ENCODE measurements at places on chromosomes 5 and 9.

- DNase-seq: peak; percentile 38
These were observed 66.4 kb upstream of the PPP2R2B start for GRCh38 chr5:146944764-146945616.

GRCh38 chr9:86534572-86535258, 180.5 kb upstream of the TUT7 start:
- DNase-seq: no peak

DNA sequence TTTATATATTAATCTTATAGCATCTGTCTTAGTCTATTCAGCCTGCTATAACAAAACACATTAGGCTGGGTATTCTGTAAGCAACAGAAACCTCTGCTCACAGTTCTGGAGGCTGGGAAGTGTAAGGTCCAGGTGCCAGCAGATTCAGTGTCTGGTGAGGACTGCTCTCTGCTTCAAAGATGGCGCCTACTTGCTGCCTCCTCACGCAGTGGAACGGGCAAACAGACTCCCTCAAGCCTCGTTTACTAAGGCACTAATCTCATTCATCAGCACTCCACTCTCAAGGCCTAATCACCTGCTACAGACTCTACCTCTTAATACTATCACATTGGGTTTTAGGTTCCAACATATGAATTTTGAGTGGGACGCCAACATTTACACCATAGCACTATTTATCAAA, 5.2 kb upstream of the TBC1D2 start:
- DNase-seq: no peak

DNA sequence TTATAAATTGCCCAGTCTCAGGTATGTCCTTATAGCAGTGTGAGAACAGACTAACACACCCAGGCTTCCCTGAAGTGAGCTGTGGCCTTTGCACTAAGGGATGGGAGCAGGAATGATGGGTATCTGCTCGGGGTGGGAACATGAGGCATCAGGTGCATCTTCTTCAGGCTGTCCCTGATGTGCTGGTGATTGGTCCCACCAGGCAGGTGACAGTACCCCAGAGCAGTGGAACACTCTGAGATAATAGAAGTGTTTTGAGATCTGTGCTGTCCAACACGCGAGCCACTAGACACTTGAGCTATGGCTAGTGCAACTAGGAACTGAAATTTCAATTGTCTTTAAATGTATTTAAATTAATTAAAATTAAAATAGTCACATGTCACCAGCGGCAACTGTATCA, 12.8 kb upstream of the MED10 start:
- no peak for DNase-seq

GRCh38 chr9:102841376-102841775, 153.8 kb upstream of the CYLC2 start:
- DNase-seq: no peak

GRCh38 chr5:9519537-9519936, 26.3 kb downstream of the SEMA5A start:
- no peak for DNase-seq

DNA sequence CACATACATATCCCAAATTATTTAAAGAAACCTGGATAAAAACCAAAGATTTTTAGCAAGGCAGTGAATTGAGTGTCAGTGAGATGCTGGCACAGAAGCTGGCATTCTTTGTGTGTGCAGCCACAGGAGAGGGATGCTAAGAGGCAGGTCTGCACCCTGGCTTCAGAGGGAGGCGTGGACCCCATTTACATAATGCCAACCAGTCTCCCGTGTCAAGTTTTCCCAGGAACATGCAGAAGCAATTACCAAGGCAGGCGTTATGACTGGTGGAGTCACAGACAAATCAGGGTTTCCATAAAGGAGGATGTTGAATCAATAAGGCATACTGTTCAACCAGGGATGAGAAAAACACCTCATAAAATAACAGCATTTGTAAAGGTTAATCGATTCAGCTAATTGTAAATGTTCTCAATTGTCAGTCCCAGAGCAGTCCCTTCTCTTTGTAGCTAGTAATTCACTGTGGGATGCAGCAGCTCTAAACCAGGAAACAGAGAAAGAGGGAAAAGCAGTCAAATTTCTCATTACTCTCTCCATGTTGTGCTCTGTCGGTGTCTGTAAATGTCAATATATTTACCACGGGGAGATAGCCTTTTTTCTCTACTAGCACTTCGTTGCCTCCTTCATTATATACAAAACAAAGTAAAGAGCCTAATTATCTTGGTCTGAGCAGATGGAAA, 452.4 kb upstream of the GRAMD2B start:
- DNase-seq: no peak

DNA sequence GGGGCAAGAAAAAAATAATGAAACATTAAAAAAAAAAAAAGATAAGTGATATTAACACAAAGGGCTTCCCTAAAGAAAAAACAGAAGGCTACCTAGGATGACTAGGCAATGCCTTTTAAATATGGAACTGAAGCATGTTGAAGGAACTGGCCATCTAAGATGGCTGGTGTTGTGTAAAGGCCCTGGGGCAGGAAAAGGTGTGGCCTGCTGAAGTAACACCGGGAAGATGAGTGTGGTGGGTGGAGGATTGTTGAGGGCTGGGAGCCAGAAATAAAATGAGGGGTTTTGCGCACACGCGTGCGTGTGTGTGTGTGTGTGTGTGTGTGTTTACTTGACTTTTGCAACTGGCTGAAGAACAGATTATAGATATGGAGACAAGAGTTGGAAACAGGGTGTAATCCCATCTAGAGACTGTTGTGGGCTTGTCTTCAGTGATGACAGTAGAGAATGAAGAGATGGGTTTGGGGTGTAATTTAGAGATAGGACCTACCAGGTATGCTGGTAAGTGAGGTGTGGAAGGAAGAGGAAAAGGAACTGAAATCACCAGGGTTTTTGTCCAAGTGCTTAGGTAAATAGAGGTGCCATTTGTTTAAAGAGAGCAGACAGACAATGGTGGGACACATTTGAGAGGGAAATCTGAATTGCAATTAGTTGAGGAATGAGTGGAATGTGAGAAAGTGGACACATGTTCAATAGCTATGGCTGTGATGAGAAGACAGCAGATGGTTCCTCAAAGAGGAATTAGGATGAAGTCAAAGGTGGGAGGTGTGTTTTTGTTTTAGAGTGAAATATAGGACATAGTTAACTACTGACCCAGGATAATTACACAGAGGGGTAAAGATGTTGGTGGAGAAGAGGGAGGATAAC, 33.9 kb downstream of the RAD23B start:
- DNase-seq: no peak

GRCh38 chr9:4077499-4078102, 222.3 kb downstream of the GLIS3 start:
- DNase-seq: peak; percentile 89

DNA sequence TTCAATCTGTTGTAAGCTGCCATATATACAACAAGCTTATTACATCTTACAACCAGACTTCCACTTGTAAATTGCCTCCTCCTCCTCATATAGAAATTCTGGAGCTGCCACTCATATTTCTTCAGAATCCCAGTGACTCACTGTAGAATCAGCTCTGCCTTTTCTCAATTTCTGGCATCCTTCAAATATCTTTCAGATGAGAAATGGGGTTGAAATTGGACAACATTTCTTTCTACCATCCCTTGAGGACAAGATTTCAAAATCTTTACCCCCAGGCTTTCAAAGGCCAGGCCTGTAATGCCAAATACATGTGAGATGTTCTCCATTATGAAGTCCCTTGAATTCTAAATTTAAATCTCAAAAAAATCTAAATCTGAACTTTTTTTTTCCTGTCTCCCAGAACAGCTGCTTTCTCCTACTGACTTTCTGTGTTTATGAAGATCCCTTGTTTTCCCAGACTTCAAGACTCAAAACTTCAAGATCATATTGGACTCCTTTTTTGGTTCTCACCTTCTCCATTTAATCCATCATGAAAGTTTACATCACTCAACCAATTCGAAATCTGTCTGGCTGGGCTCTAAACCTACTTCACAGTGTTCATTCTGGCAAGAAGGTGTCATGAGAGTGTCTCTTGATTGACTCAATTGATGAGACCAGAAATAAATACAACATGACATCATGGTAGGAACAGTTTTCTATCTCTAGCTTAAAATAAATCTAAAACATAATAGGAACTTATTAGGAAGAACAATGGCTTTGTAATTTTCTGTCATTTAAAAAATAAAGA, 109.8 kb downstream of the HMHB1 start:
- DNase-seq: no peak

DNA sequence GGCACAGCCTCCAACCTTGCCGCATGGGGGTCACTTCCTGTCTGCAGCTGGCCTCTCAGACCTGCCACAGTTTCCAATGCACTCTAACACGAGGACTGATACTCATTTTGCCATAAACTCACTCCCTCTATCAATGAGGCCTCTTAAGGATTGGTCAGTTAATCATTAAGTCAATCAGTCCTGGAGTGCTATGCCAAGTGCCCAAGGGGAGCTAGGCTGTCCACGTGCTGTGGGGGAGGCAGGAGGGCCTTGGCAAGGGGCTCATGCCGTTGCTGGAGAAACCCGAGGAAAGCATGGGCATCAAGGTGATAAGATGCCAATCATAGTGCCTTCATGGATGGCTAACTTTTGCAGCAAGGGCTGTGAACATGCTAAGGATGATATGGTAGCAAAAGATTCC, 1.7 kb upstream of the ALDH1B1 start:
- DNase-seq: no peak

GRCh38 chr5:108451269-108451668, 69.4 kb upstream of the FBXL17 start:
- DNase-seq: no peak

DNA sequence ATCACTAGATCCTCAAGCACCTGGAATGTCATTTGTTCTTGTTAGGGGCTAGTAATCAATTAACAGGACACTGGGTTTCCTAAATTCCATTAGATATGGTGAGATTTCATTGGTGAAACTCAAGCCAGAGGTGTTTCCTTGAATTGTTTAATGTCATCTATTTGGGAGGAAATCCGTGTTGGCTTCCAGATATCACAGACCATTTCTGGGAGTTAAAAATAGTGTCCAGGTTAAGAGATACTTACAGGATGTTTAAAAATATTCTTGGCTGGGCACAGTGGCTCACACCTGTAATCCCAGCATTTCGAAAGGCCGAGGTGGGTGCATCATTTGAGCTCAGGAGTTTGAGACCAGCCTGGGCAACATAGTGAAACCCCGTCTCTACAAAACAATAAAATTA, 688.3 kb upstream of the WWC1 start:
- DNase-seq: no peak

DNA sequence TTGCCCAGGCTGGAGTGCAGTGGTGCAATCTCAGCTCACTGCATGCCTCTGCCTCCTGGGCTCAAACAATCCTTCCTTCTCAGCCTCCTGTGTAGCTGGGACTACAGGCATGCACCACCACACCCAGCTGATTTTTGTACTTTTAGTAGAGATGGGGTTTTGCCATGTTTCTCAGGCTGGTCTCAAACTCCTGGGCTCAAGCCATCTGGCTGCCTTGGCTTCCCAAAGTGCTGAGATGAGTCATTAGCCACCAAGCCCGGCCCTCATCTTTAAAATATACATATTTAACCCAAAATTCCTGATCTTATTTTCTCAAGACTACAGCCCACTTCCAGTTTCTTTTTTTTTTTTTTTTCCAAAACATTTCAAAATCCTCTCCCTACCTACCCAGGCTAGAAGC, 31.7 kb upstream of the MINAR2 start:
- peak; percentile 12 for DNase-seq

- no peak for DNase-seq
These were observed 408.8 kb downstream of the ADGRV1 start for GRCh38 chr5:90967443-90967842.

DNA sequence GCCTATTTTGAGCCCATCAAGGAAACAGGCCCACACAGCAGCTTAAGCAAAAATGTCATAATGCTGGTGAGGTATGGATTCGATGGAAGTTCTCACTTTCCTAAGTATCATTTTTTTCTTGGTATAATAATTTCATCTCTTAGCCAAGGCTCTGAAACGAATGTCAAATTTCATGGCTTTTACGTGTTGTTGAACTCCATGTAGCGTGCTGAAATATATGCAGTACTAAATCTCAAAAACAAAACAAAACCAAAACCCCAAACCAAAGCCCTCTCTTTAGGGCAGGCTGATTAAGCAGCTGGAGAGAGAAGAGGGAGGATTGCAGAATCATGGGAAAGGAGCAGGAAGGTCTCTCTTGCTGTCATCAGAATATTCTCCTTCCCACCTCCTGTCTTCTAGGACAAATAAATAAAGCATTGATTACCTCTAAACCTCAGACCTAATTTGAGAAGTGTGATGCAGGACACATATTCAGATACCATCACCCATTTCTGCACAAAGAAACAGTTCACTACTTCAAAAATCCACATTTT, 58.3 kb downstream of the TMEM174 start:
- no peak for DNase-seq

- DNase-seq: no peak
These were observed 288.4 kb downstream of the EBF1 start for GRCh38 chr5:158811350-158811749.
